Activated T-helper 1 cell treated with Interleukin-2 at 50 U/mL for 16 hours (primary cell): ENCODE measurements at places on chromosomes 1 and 21.

DNA sequence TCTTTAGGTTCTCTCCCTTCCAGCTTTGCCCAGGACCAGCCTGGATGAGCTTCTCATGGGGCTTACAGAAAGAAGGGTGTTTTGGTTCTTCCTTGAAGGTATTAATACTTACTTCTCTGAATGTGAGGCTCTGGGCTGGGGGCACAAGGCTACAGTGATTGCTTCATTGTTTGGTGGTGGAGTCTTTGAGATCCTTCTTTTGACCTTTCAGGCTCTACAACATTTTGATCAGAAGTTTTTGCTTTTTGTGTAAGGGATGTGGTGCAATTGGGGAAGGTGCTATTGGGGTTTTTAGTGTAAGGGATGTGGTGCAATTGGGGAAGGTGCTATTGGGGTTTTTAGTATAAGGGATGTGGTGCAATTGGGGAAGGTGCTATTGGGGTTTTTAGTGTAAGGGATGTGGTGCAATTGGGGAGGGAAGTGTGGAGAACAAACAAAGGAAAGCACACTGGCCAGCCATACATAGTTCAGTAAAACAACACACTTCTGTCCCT lies 103.6 kb upstream of the IVNS1ABP start:
- no peak for DNase-seq

- peak; percentile 66 for DNase-seq
Measured at GRCh38 chr1:226679853-226680516, 59.1 kb downstream of the ITPKB start.

DNA sequence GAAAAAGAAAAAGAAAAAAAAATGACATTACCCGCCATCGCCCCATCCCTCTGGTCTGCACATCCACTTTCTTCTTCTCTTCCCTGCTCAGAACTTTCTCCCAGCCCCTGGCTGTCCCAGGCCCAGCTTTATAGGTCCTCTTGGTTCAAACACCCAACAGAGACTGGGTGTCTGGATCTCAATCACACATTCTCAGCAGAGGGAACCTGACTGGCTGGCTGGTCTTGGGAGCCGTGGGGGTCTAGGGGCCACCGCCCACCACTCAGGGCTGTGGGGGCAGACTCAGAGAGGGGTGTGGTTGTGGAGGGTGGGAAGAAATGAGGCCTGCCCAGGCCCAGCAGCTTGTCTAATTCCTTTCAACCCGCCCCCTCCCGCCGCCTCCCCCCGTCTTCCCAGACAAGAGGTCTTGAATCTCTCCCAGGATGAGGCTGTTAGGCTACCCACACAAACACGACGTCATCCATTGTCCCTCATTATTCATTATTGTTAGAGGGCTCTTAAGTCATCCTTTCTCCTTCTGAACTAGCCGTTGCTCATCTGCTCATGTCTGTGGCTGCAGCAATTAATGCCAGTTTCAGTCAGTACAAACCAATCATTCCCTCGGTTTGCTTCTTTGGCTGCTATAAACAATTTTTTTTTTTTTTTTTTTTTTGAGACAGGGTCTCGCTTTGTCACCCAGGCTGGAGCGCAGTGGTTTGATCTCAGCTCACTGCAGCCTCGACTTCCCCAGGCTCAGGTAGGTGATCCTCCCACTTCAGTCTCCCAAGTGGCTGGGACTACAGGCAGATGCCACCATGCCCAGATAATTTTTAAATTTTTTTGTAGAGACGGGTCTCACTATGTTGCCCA lies 40.6 kb upstream of the CLIC4 start:
- DNase-seq: no peak

DNA sequence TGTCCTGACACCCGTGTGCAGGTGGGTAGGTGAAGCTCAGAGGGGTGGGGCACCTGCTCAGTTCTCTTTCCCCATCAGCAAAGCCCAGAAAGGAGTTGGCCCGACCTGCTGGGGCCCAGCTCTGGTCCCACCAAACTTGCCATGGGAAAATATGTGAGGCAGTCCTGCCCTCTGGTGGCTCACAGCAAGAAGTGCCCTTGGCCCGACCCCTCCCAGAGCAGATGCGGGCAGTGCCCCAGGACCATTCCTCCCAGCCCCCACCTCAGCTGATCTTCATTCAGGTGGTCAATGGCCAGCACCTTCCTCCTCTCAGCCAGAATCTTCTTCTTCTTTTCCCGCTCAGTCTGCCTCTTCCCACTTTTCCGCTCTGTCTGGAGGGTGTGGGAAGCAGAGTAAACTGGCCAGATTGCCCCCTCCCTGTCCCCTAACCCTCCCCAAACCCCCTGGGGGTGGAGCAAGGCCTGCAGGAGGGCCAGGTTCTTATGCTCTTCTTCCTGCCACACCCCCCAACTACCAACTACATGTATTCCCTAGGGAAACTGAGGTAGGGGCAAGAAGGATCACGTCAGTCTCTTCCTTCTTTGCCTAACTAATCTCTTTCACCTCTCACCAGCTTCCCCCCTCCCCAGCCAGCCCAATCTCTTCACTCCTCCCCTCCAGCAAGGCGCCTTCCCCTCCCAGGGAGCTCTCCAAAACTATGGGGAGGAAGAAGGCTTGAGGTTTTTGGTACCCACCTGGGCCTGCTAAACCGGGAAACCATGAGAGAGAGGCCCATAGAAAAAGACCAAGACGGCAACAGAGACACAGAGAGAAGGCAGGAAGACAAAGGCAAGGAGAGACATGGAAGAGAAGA lies 15.6 kb downstream of the TNNT2 start:
- no peak for DNase-seq

- DNase-seq: no peak
Measured at GRCh38 chr1:162186026-162186374, 116.5 kb downstream of the NOS1AP start.

DNA sequence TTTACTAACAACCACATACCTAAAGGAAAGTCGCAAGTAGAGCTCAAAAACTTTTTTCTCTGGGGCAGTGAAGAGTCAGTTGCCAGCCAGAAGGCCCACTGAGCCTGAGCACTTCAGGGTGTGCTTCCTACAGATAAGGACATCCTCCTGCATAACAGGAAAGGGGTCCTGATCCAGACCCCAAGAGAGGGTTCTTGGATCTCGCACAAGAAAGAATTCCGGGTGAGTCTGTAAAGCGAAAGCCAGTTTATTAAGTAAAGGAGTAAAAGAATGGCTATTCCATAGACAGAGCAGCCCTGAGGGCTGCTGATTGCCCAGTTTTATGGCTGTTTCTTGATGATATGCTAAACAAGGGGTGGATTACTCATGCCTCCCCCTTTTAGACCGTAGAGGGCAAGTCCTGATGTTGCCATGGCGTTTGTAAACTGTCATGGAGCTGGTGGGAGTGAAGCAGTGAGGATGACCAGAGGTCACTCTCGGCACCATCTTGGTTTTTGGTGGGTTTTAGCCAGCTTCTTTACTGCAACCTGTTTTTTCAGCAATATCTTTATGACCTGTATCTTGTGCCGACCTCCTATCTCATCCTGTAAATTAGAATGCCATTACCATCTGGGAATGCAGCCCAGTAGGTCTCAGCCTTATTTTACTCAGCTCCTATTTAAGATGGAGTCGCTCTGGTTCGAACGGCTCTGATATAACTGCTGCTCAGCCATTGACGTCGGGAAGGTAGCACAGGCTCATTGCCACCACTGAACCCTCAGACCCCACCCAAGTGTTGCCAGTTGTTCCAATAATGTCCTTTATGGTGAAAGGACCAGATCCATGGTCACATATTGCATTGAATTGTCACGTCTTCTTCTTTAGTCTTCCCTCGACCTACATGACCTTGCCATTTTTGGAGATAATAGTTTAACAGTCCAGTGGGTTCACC lies 96.6 kb upstream of the ERRFI1 start:
- no peak for DNase-seq

DNA sequence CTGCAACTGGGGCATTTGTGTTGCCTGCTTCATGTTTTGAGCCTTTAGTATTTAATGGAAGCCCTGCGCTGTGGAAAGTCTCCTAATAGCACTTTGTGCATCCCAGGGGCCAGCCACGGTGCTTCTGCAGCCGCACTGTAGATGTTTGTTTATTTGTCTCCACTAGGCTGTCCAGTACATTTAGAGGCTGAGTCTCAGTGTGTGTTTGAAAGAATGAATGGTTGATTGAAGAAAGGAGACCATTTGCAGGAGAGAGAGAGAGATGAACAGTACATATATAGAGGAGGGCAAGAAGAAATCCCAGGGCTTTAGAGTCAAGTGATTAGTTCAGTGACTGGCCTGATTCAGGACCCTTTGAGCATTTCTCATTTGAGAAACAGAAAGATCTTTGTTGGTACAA lies 33.9 kb downstream of the MPZL1 start:
- DNase-seq: no peak

- DNase-seq: no peak
Measured at GRCh38 chr1:11924334-11925195, 1.7 kb downstream of the KIAA2013 start.

- no peak for DNase-seq
Measured at GRCh38 chr1:92259350-92259749, 39.4 kb downstream of the GLMN start.

DNA sequence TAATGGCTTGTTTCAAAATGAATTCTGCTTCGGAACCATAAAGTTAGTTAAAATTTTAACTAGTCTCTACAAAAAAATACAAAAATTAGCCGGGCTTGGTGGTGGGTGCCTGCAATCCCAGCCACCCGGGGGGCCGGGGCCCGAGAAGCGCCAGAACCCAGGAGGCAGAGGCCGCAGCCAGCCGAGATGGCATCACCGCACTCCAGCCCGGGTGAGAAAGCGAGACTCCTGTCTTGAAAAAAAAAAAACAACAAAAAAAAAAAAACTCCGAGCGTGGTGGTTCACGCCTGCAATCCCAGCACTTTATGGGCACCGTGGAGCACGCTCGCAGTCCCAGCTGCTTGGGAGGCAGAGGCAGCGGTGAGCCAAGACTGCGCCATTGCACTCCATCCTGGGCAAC lies 781.4 kb downstream of the BRINP3 start:
- DNase-seq: no peak

DNA sequence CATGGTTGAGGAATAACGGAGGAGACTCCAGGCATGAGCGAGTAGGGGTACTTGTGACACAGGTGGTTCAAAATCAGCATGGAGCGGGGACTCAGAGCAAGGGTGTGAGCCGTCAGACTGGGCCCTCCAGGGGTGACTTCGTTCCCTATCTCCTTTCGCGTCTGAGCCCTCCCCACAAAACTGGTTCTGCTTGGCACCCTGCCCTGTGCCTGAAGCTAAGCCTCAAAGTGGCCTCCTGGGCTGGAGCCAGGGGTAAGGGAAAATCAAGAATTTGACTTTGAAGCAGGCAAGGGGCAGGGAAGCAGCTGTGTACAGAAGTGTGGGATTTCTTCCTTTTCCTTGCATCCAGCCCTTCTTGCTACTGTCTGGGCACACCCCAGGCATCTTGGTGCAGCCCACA lies 331.5 kb upstream of the AJAP1 start:
- DNase-seq: no peak

DNA sequence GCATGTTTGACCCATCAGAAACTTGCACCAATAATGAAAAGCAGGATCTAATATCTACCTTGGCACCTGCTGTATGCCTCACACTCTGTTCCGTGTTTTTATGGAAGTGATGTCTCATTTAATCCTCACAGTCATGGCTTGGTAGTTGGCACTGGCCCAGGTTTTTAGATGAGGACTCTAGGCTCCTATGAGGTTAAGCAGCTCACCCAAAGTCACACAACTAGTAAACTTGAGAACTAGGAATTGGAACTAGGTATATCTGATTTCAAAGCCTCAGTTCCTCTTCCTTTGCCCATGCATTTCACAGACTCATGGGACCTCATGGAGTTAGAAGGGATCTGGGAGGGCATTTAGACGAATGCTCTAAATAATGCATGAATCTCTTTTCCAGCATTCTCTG lies 21.3 kb upstream of the TARBP1 start:
- no peak for DNase-seq

GRCh38 chr1:40058097-40058452 lies 17.5 kb downstream of the CAP1 start:
- DNase-seq: no peak

DNA sequence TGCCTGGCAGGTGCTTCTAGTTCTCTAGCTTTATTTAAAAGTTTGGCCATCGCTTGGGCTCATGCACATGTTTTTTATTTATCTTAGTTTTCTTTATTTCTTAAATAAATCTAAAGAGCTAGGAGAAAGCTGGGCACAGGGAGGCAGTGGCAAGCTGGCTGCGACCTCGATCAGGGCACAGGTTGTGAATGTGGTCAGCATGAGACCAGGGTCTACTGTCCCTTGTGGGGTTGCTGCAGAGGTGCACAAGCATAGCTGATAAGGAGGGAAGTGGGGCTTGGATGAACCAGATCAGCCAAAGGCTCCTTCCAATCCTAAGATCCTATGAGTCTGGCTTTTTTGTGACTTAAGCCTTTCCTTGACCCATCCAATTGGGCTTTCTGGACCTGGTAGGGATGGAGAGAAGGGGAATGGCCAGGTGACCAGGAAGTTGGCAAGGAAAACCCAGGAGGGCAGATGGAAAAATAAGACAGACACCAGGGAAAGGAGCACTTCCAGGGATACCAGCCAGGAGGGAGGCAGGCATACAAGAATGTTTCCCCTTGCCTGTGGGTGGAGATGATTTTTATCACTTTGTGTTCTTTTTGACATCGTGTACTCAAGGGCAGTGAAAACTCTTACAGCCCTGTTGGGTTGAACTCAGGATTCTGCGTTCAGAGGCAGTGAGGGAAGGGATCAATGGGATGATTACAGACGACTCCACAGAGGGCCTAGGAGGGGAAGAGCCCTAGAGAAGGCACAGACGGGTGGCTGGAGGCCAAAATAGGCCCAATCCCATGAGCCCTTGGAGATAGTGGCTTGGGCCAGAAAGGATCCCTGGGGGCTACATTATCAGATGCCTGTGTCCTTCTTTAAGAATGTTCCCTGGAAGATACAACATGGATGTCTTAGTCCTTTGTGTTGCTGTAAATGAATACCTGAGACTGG lies 8.5 kb downstream of the CYP4B1 start:
- no peak for DNase-seq

- no peak for DNase-seq
Measured at GRCh38 chr1:90835661-90836344, 118.7 kb upstream of the BARHL2 start.

GRCh38 chr1:58430421-58431275 lies 115.9 kb downstream of the OMA1 start:
- no peak for DNase-seq

GRCh38 chr1:59156051-59156450 lies 140.8 kb upstream of the FGGY start:
- DNase-seq: no peak

- DNase-seq: no peak
Measured at GRCh38 chr1:235989105-235989504, 75.8 kb downstream of the NID1 start.

DNA sequence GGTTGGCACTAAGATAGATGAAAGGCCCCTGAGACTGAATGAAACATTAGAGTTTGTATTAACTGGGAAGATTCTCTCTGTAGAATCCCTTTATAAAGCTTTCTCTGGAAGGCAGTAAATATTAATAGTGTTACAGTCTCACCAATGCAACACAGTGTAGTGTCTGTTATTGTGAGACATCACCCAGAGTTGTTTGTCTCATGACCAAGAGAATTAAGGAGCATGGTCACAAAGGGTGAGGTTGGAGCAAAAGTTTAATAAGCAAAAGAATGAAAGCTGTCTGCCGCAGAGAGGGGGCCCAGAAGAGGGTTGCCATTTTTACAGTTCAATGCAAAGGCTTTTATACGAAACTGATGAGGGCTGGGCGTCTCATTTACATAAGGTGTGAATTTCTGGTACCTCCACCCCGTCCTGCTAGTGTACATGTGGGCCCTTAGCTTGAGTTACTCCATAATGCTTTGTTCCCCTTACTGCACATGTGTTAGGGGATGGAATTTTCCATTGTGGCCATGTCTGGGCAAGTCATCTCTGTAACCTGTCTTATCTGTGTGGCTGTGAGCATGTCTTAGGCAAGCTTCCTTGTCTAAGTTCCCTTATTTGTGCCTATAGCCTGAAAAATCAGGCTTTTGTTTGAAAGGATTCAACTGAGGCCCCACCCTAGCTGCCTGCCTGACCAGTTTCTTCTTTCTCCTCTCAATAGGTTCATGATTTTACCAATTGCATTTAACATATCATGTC lies 184.1 kb downstream of the RASAL2 start:
- no peak for DNase-seq
